Ascending aorta (tissue), 2 donors: ENCODE measurements at places on chromosomes 1 and 21. TPM values are rescaled to one million over a fixed set of nuclear protein-coding genes. Genes with fewer than 3 reads are reported as not detected.

GRCh38 chr1:77230051-77230450 lies 10.8 kb upstream of the PIGK start:
- H3K27ac ChIP-seq = no peak overlapping the region
- DNase-seq = no peak
- H3K36me3 ChIP-seq = no peaks in the 10 kb centered on the region
- H3K4me1 ChIP-seq = no peaks in the 10 kb centered on the region
- no peaks in the 10 kb centered on the region for H3K27me3 ChIP-seq

DNA sequence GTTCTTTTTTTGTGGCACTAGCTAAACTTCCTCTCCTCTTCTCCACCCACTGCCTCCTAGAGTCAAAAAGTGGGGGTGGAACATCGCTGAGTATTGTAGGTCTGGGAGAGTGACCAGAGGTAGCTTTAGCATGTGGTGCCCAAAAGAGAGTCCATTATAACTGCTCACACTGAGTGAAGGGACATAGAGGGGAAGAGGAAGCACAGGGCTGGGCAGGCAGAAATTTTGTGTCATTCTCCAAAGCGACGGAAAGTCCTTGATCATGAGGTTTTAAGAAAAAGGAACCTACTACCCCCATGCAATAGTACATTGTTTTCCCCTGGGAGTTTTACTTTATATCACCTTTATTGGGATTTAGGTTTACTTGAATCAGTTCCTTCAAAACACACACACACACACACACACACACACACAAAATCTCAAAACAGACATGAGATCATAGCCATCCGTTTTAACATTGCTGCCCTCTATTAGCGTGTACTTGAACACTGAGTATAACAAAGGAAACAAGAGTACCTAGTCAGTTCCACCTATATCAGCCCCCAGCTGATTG lies 4.1 kb downstream of the CD84 start:
- no peaks in the 10 kb centered on the region for H3K27me3 ChIP-seq
- H3K36me3 ChIP-seq = no peaks in the 10 kb centered on the region
- no peak overlapping the region for H3K27ac ChIP-seq
- H3K4me3 ChIP-seq = no peak overlapping the region
- H3K4me1 ChIP-seq = no peaks in the 10 kb centered on the region
- DNase-seq = no peak

DNA sequence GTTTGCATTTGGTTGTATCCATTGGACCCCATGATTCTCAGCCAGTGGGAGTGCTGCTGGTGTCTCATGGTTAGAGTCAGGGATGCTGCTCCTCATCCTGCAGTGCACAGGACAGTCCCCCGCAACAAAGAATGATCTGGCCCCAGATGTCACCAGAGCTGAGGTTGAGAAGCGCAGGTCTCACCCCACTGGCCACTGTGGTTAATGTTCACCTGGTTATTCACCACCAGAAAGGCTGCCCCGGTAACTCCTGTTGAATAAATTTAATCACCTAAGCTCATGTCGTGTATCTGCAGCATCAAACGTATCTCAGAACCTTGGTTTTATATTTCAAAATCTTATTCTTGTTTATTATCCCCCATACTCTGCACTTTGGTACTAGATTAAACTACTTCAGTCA lies 75.8 kb downstream of the ATP5PO start:
- H3K27ac ChIP-seq = no peak overlapping the region
- H3K4me3 ChIP-seq = no peak overlapping the region
- H3K4me1 ChIP-seq = no peaks in the 10 kb centered on the region
- DNase-seq = peak; percentile 41

DNA sequence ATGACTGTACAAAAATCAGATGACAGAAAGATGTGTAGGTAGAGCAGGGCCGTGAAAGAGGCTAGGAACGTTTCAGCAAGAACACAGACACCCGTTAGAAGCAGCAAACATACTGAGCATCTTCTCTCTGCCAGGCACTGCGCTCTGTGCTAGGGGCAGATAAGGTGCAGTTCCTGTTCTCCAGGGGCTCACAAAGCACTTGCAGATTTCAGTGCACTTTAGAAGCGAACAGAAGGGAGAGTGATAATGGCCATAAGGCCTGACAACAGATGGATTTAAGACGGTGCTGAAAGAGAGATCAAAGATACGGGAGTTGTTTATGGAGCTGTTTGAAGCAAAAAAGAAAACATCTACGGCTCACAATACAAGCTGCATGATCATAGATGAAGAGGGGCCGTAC lies 200.3 kb upstream of the FOXD3 start:
- no peaks in the 10 kb centered on the region for H3K4me1 ChIP-seq
- no peaks in the 10 kb centered on the region for H3K36me3 ChIP-seq
- H3K27me3 ChIP-seq = no peaks in the 10 kb centered on the region
- no peak overlapping the region for H3K27ac ChIP-seq
- no peak for DNase-seq

DNA sequence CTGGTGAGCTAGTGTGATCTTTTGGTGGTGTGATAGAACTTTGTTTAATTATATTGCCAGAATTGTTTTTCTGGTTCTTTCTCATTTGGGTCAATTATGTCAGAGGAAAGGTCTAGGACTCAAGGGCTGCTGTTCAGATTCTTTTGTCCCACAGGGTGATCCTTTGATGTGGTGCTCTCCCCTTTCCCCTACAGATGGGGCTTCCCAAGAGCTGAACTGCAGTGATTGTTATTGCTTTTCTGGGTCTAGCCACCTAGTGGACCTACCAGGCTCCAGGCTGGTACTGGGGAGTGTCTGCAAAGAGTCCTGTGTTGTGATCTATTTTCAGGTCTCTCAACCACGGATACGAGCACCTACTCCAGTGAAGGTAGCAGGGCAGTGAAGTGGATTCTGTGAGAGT lies 25.9 kb upstream of the CD84 start:
- H3K27me3 ChIP-seq = no peaks in the 10 kb centered on the region
- H3K4me1 ChIP-seq = no peaks in the 10 kb centered on the region
- no peak for DNase-seq
- H3K4me3 ChIP-seq = no peak overlapping the region
- H3K36me3 ChIP-seq = no peaks in the 10 kb centered on the region
- no peak overlapping the region for H3K27ac ChIP-seq

DNA sequence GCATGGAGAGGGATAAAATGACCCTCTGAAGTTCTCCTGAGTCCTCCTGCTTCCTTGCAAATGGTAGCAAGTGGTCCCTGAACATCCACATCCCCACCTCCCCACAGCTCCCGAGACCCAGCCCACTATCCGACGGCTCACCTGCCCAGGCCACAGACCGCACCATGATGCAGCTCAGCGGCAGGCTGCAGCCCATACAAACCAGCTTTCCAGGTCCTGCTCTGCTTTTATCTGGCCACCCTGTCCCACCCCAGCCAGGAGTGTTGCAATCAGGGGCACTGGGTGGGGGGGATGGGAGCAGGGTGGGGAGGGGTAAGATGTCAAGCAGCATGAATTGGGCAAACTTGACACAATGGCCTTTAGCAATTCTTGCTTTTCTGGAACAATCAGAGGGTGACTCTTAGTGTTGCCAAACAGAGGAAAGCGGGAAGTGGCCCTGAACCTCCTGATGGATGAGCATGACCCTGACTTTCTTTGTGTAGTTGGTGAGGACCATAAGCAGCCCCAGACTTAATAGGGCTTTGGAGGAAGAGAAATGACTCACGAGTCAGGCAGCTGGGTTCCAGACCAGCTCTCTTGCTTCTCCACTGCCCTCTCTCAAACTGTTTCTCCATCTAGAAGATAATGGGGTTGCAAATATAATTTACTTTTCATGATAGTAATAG lies at the start of gene CHIT1:
CHIT1 (minus strand) TSS at position 203 of the 665 bp plus-strand sequence; CDS start at position 166, 37 bp downstream.
- H3K4me3 ChIP-seq = no peak within 1 kb of the TSS
- DNase-seq = no peak
- H3K4me1 ChIP-seq = no peaks in the 10 kb centered on the region
- H3K27ac ChIP-seq = no peak within 1 kb of the TSS

- DNase-seq = no peak
- H3K27ac ChIP-seq = no peak overlapping the region
- no peaks in the 10 kb centered on the region for H3K36me3 ChIP-seq
- H3K4me3 ChIP-seq = peak overlapping the region; percentile 47
- peaks cover 13% of the 10 kb centered on the region for H3K27me3 ChIP-seq
These were observed 7.2 kb upstream of the SLX9 start for GRCh38 chr21:44932408-44933181.

GRCh38 chr1:192351550-192351949 lies 34.8 kb downstream of the RGS21 start:
- H3K4me3 ChIP-seq = no peak overlapping the region
- DNase-seq = no peak
- no peak overlapping the region for H3K27ac ChIP-seq
- no peaks in the 10 kb centered on the region for H3K4me1 ChIP-seq
- H3K27me3 ChIP-seq = no peaks in the 10 kb centered on the region

DNA sequence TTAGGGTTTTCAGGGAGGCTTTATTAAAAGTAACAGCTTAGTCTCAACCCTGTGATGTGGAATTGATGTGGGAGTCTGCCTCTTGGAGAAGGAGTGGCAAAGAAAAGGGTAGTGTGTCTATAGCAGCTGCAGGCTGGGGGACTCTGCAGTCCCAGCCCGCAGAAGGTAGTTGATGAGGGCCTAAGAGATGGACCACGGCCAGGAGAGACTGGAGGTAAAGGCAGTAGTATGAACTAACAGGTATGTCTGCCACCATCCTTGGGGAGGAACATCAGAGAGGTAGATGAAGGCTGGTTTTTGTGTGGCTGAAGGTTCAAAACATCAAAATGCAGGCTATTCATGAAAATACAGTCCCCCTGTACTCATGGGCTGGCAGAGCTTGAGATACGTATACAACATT lies 112.1 kb downstream of the KCTD3 start:
- DNase-seq = no peak
- no peaks in the 10 kb centered on the region for H3K27me3 ChIP-seq
- H3K36me3 ChIP-seq = no peaks in the 10 kb centered on the region
- no peaks in the 10 kb centered on the region for H3K4me1 ChIP-seq
- no peak overlapping the region for H3K4me3 ChIP-seq

DNA sequence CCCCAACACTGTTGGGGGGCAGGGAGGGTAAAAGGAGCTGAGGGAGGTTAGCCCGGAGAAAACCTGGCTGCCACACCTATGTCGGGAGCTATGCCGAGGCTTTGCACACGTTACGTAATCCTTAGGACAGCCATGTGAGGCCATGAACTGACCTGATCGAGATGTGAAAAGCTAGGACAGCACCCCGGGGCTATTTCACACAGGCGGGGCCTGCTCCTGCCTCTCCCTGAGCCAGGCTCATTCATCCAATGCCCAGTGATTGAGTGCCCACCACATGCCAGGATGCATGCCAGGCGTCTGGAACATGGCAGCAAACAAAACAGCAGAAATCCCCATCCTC lies 30.2 kb downstream of the LDLRAP1 start:
- H3K36me3 ChIP-seq = no peaks in the 10 kb centered on the region
- H3K27ac ChIP-seq = no peak overlapping the region
- no peaks in the 10 kb centered on the region for H3K27me3 ChIP-seq
- DNase-seq = no peak

DNA sequence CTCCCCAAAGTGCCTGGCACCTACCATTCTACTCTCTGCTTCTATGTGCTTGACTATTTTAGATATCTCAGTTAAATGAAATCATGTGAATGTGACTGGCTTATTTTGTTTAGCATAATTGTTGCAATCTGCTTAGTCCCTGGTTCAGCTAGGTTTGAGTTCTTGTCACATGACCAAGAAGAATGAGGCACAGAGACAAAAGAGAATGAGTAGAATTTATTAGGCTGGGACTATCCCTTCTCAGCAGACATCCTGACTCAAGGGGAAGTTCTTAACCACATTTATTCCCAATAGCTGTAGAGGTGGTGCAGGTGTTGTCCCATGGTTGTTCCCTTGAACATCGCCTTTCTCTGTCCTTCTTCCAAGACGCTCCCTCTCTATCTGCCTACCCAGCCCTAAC lies 1485.7 kb downstream of the KCNT2 start:
- no peak for DNase-seq
- no peaks in the 10 kb centered on the region for H3K36me3 ChIP-seq
- H3K27ac ChIP-seq = no peak overlapping the region
- H3K4me3 ChIP-seq = no peak overlapping the region
- H3K27me3 ChIP-seq = no peaks in the 10 kb centered on the region
- H3K4me1 ChIP-seq = no peaks in the 10 kb centered on the region

- no peaks in the 10 kb centered on the region for H3K36me3 ChIP-seq
- H3K27ac ChIP-seq = no peak overlapping the region
These were observed 114.2 kb downstream of the FCRL5 start for GRCh38 chr1:157438146-157438545.

- no peaks in the 10 kb centered on the region for H3K4me1 ChIP-seq
- no peaks in the 10 kb centered on the region for H3K27me3 ChIP-seq
- DNase-seq = no peak
- no peak overlapping the region for H3K4me3 ChIP-seq
- H3K27ac ChIP-seq = no peak overlapping the region
- H3K36me3 ChIP-seq = peaks cover 6% of the 10 kb centered on the region
These were observed 43.3 kb downstream of the GPR137B start for GRCh38 chr1:236185687-236186086.

GRCh38 chr1:218811497-218811896 lies 362.2 kb upstream of the LYPLAL1 start:
- no peak for DNase-seq
- H3K4me1 ChIP-seq = no peaks in the 10 kb centered on the region
- H3K4me3 ChIP-seq = no peak overlapping the region
- H3K27ac ChIP-seq = peak overlapping the region; percentile 23
- H3K27me3 ChIP-seq = no peaks in the 10 kb centered on the region

DNA sequence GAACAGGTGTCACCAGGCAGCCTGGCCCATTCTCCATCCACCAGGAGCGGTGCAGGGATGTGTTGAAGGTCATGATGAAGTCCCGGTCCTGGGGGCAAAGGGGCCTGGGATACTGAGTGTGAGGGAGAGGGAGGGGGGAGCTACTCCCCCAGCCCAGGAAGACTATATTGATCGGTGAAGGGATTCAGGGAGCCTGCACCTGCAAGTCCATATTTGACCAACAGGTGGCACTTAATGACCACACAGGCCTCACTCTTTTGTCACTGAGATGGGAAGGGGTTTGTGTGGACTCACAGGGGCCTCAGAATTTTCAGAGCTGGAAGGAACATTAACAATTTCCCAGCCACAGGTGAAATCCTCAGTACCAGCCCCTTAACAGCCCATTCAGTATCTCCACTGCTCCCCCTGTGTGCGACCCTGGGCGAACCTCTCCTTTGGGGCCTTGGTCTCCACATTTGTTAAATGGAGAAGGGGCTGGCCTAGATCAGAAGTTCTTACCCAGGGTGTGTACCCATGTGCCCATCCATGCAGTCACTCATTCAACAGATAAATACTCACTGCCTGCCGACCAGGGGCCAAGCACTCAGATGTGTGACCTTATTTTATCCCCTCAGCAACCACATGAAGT lies 55.6 kb downstream of the NKAIN1 start:
- no peak overlapping the region for H3K4me3 ChIP-seq
- DNase-seq = no peak
- no peaks in the 10 kb centered on the region for H3K36me3 ChIP-seq
- H3K4me1 ChIP-seq = peaks cover 4% of the 10 kb centered on the region

- peak; percentile 27 for DNase-seq
- no peak overlapping the region for H3K4me3 ChIP-seq
- peak overlapping the region; percentile 33 for H3K27ac ChIP-seq
- no peaks in the 10 kb centered on the region for H3K27me3 ChIP-seq
- peaks cover 40% of the 10 kb centered on the region for H3K36me3 ChIP-seq
- no peaks in the 10 kb centered on the region for H3K4me1 ChIP-seq
These were observed 52.3 kb upstream of the ADAM30 start for GRCh38 chr1:119948342-119949214.

Gene RAP1GAP
- 0.64 TPM for total RNA-seq

Gene NUP210L
- total RNA-seq = not detected

Gene MAP1LC3C
- not detected for total RNA-seq

Gene OR2T29
- not detected for total RNA-seq

Gene KCNJ9
- 1.2 TPM for total RNA-seq

Gene KMO
- not detected for total RNA-seq

Gene CCNL2
- 150 TPM for total RNA-seq

Gene SLAMF8
- total RNA-seq = 6.7 TPM

Gene AKR7A2
- total RNA-seq = 53.7 TPM
